ENCODE measurements at places on chromosomes 3 and 15.

DNA sequence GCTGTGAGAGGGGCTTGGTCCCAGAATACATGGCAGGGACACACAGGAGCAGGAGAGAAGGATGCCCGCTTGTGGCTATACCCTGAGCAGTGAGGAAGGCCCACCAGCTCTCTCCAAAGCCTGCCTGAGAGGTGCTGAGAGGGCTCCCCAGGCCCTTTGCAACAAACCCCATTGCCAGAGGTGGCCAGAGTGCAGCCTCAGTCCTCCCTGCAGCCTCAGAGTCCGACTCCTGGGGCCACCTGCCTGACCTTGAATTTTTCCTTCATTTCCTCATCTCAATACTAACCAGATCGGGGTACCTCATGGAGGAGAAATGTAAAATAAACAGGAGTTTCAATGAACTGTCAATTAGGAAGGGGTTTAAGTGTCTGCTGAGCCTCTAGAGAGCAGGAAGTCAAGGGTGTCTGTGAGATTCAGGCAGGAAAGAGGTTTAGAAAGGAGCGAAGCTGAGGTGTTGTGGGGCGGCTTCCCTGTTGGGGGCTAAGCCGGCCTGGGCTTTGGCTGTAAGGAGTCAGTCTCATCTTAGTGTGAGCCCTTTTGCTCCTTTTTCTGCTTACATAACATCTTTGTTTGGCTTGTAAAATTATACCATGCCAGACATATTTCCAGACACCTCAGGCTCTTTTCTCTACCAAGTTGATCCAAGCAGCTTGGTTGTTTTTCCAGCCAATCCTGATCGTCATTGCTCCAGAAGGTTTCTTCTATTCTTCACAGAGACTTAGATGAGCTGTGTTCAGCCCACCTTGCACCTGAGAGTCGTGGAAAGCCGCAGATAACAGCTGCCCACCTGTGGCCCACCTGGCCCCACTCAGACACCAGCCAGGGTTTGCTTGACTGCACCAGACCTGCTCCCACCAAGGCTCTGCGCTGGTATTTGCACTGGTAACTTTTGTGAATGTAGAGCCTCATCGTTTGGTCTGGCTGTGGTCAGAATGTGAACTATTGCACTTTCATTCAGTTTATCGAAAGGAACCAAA lies 36.7 kb downstream of the CMTM7 start:
- H3K4me1 ChIP-seq, result peaks cover 40% of the 10 kb centered on the region
- H3K27ac ChIP-seq, result peak overlapping the region; percentile 39
- H3K4me3 ChIP-seq, result no peak overlapping the region
- peaks cover 11% of the 10 kb centered on the region for H3K27me3 ChIP-seq

GRCh38 chr3:180516368-180516767 lies 85.6 kb upstream of the TTC14 start:
- no peak overlapping the region for H3K27ac ChIP-seq
- H3K4me3 ChIP-seq, result no peak overlapping the region
- H3K4me1 ChIP-seq, result no peaks in the 10 kb centered on the region
- H3K36me3 ChIP-seq, result no peaks in the 10 kb centered on the region
- DNase-seq, result no peak
- peaks cover 5% of the 10 kb centered on the region for H3K27me3 ChIP-seq

DNA sequence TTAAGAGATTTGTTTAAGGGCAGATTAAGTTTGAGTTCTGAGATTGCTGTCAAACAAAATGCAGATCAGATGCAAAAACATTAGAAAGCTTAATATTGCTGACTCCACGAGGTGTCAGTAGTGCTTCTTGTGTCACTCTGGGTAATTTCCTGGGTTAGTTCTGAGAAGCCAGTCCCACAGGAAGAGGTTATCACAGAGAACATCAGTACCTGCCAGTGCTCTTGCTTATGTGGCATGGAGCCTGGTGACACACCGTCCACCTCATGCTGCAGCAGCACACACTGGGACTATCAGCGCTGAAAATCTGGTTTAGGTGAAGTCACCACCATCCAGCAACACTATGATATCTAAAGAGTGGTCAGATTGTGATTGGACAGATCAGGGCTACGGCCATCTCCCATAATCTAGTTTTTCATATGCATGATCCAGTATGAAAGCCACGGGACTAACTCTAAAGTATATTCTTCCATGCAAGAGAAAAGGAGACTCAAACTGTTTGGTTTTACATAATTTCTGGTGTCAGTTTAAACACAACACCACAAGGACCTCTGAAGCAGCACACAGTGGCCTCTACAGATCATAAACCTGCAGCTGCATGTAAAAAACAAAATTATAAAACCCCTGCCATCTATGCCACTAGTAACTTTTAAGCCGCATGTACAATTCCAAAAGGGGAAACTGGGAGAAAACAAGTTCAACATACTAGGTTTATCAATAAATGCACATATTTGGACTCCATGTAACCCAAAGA lies 36.1 kb upstream of the MYO5C start:
- no peaks in the 10 kb centered on the region for H3K27me3 ChIP-seq
- H3K27ac ChIP-seq, result no peak overlapping the region
- H3K4me1 ChIP-seq, result peaks cover 3% of the 10 kb centered on the region
- H3K36me3 ChIP-seq, result no peaks in the 10 kb centered on the region
- H3K4me3 ChIP-seq, result no peak overlapping the region

- peaks cover 13% of the 10 kb centered on the region for H3K36me3 ChIP-seq
- DNase-seq, result no peak
Observed at GRCh38 chr3:61601831-61602230, 40.5 kb downstream of the PTPRG start.

- peaks cover 1% of the 10 kb centered on the region for H3K27me3 ChIP-seq
- peaks cover 3% of the 10 kb centered on the region for H3K36me3 ChIP-seq
- H3K4me1 ChIP-seq, result no peaks in the 10 kb centered on the region
Observed at GRCh38 chr3:141825216-141826011, 51.0 kb upstream of the ATP1B3 start.

GRCh38 chr3:138347960-138348753 lies at the start of gene MRAS:
MRAS (plus strand) TSS chr3:138348579; CDS start chr3:138372884, 24,305 bp downstream.
- H3K27me3 ChIP-seq, result peaks cover 5% of the 10 kb centered on the region
- H3K36me3 ChIP-seq, result no peaks in the 10 kb centered on the region
- H3K4me1 ChIP-seq, result peaks cover 3% of the 10 kb centered on the region
- peak within 1 kb of the TSS; percentile 44 for H3K27ac ChIP-seq
- H3K4me3 ChIP-seq, result peak within 1 kb of the TSS; percentile 94

DNA sequence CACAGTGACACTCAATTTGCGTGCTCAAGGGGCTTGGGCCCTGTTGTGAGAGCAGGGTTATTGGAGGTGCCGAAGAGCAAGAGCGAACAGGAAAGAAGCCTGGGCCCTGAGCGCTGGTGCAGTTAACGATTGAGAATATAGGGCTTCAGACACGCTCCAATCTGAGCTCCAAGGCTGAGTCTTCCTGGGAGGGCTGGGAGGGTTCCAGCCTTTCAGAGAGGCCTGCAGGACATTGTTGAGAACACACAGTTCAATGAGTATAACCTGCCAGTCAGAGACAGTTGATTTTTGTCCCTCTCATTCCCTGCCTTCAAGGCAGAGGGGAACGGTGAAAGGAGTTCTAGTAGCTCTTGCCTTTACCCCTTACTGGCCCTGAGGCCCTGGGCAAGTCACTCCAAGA lies 47.3 kb downstream of the GLDN start:
- peaks cover 4% of the 10 kb centered on the region for H3K36me3 ChIP-seq
- H3K27ac ChIP-seq, result no peak overlapping the region
- peaks cover 16% of the 10 kb centered on the region for H3K27me3 ChIP-seq
- peaks cover 7% of the 10 kb centered on the region for H3K4me1 ChIP-seq

Measured in endothelial cell (in vitro differentiated cells).